ENCODE measurements at places on chromosomes 13 and 19.

DNA sequence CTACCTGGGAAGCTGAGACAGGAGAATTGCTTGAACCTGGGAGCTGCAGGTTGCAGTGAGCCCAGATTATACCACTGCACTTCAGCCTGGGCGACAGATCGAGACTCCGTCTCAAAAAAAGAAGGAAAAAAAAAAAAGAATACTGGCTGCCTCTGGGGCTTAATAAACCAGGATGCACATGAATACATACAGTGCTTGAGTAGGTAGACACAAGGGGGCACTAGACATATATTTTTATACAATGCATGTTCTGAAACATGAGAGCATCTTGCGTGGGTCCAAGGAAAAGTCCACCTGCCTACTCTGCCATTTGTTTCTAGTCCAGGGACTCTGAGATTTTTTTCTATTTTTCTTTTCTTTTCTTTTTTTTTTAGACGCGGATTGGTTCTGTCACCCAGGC, 31.2 kb downstream of the KEAP1 start:
- DNase-seq, result peak; percentile 42

GRCh38 chr19:14113762-14114414, 3.7 kb downstream of the PRKACA start:
- peak; percentile 31 for DNase-seq

- DNase-seq, result no peak
Measured at GRCh38 chr19:41341669-41342490, 11.8 kb downstream of the TGFB1 start.

- DNase-seq, result no peak
Measured at GRCh38 chr13:35703061-35703460, 226.6 kb upstream of the MAB21L1 start.

- no peak for DNase-seq
Measured at GRCh38 chr19:10096615-10096963, 5.9 kb downstream of the ANGPTL6 start.

GRCh38 chr19:42278452-42279154, 9.6 kb downstream of the CIC start:
- no peak for DNase-seq

DNA sequence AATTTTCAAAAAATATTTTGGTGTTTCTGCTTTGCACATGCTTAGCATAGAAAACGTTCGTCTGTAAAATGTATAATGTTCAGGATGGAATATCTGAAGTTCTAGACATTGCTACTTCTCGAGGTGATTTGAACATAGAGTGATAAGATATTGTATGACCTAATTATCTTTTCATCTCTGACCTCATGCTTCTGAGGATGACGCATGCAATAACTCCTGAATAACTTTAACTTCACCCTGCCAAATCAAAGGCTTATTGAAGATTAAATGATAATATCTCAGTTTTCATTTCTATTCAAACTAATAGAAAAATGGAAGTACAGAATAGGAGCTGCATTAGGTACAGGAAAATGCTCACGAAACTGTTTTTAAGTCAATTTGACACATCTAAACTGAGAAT, 150.8 kb upstream of the ATXN8OS start:
- DNase-seq, result no peak

DNA sequence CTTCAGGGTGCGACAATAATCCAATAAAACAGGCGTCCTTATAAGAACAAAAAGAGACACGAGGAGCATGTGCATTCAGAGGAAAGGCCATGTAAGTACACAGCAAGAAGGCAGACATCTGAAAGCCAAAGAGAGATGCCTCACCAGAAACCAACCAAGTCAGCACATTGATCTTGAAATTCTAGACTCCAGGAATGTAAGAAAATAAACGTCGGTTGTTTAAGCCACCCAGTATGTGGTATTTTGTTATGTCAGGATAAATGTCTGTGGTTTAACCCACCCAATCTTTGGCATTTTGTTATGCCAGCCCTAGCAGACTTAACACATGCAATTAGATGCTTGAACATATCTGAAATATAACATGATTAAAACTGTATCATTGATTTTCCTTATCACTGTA, 452.0 kb downstream of the SLITRK6 start:
- no peak for DNase-seq

GRCh38 chr19:17394891-17395415, 957 bp upstream of the CCDC194 start:
- DNase-seq, result peak; percentile 77

DNA sequence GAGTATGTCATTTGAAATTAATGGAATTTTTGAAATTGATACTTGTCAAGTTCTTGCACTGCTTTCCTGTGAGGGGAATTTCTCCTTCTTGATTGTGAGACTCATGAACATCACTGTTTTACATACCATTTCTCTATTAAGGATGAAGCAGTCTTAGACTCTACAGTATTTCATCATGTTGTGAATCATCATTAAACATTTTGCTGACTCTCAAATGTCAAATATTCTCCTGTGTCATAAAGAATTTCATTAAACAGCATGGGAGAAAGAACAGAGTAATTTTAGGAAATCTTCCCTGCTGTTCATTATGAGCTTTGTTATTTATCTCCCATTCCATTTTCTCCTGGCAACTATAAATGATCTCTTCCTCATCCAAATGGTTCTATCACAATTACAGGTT, 729.0 kb downstream of the PCDH9 start:
- no peak for DNase-seq

GRCh38 chr19:31144075-31144870, 205.0 kb downstream of the TSHZ3 start:
- DNase-seq, result no peak

DNA sequence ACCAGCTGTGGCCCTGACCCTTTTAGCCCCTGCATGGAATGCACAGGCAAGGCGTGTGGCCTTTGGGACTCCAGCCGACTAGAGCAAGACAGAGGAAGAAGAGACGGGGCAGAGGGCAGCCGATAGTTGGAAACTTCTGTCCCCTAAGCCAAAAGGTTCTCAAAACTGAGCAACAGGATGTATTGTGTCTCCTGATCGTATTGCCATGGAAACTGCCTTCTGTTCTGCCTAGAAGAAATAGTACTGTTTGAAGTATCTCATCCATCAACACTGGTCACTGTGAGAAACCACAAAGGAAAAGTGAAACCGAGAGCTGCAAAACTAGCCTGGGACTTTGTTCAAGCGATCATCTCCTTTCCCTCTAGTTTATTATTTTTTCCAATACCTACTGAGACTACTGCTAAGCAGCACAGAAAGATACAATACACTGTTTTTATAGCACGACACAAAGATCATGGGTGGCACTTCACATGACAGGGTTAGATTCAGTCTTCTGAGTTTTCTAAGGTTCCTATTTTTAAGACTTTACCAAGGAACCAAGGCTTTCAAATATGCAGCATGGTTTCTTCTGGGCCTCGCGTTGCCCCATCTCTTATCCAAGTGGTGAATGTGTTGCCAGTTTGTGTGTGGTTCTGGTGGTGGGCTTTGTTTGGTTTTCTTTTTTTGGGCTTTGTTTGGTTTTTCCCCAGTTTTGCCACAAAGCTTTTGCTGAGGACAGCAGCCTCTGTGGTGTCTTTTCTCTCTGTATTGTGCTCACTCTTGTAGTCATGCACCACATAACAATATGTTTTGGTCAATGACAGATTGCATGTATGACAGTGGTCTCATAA, 49.3 kb upstream of the GPR183 start:
- DNase-seq, result peak; percentile 93

DNA sequence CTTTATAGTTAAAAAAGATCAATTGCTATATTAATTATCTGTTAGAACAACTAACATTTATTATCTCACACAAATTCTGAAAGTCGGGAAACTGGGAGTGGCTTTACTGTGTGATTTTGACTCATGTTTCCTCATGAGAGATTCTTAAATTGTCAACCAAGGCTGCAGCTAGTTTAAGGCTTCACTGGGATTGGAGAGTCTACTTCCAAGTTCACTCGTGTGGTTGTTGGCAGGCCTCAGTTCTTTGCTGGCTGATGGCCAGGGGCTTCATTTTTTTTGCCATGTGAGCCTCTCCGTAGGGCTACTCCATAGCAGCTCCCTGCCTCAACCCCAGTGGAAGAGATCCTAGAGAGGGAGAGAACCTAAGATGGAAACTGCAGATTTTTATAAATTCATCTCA, 24.5 kb upstream of the LPAR6 start:
- no peak for DNase-seq

GRCh38 chr19:29875931-29876330, 64.1 kb downstream of the CCNE1 start:
- no peak for DNase-seq

DNA sequence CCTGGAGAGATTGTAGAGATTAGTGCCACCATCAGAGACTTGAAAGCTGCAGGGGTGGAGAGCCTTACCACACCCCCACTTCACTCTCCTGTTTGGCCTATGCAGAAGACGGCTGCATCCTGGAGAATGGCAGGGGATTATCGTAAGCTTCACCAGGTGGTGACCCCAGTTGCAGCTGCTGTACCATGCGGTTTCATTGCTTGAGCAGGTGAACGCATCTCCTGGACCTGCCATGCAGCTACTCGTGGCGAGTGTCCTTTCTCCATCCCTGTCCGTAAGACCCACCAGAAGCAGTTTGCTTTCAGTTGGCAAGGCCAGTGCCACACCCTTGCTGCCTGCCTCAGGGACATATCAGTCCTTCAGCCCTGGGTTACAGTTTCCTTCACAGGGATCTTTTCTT, 21.2 kb downstream of the PPP5C start:
- DNase-seq, result no peak

- DNase-seq, result no peak
Measured at GRCh38 chr19:12092956-12093355, 28.4 kb downstream of the ZNF844 start.

GRCh38 chr19:6204866-6205723, 69.6 kb downstream of the ACSBG2 start:
- no peak for DNase-seq

DNA sequence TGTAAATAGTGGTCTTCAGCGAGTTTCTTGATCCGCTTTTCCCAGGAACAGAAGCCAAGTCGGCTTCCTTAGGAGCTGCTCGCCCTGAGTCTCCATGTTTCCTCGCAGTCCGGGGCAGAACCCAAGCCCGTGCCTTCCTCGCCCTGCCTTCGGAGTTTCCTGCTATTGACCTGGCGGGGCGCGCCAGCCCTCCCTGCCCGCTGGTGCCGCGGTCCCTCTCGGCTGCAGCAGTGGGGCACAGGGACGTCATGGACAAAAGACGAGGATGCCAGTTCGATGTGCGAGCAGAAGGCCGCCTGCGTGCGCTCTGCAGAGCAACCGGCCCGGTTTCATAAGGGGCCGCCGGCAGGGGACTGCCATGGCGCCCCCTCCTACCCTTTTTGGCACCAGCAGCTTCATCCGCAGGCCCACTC, 156.6 kb downstream of the TM9SF2 start:
- peak; percentile 13 for DNase-seq

DNA sequence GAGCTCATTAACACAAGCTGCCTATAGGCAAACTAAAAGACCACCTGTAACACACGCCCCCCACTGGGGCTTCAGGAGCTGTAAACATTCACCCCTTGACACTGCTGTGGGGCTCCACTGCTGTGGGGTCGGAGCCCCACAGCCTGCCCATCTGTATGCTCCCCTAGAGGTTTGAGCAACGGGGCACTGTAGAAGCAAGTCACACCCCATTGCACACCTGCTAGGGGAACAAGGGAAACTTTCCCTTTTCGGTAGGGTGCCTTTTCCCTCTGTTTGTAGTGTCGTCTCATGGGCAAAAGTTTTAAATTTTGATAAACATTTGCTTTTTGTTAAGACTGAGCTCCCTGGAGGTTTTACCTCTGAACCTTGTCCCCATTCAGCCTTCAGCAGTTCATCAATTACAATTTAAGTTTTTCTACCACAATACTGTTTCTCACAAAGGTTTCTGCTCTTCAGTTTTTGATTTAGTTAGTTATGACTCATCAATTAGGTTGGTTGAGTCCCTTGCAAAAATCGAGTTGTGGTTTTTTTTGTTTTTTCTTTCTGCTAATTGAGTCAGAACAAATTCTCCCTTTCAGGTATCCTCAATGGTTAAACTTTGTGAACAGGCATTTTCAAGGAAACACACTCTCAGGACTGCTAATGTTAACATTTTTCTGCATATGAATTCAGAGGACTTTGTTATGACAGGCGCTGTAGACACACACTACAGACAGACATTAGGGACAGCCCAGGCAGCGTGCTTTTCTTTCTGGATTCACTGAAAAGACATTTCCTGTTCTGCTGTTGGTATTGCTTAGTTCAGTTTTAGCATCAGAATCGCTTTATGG, 35.1 kb downstream of the ZNF433 start:
- peak; percentile 27 for DNase-seq

DNA sequence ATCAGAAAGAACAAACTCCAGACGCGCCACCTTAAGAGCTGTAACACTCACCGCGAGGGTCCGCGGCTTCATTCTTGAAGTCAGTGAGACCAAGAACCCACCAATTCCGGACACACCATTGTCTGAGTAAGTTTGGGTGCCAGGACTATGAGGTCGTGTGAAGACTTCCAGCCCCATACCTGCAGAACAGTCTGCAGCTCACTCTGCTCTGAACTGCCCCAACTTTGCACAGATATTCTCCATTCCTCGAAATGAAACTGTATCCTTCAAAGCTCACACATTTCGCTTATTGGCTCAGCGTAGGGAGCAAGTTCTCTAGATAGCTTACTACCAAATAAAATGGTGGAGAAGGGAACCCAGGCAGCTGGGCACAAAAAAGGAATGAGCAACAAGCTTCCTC, 2.6 kb upstream of the CYP4F2 start:
- DNase-seq, result no peak

DNA sequence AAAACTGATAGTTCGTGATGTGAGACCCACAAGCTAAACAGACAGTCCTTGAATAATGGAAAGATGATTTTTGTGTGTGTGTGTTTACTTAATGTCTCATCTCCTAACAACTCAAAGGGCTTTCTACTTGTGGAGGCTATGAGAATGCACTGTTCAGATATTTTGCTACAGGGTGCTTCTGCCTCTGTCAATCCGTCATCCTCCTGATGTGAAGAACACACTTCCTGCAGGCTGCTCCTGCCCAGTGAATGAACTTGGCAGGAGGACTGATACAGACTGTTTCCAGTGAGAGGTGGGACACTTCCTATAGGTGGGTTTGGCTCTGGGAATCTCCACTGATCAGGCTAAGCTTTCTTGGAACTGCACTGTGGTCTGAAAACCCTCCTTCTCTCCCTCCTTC, 168.4 kb upstream of the STARD13 start:
- no peak for DNase-seq

GRCh38 chr13:40274103-40274502, 392.3 kb downstream of the FOXO1 start:
- no peak for DNase-seq

- no peak for DNase-seq
Measured at GRCh38 chr19:16506961-16507360, 10.8 kb downstream of the C19orf44 start.

DNA sequence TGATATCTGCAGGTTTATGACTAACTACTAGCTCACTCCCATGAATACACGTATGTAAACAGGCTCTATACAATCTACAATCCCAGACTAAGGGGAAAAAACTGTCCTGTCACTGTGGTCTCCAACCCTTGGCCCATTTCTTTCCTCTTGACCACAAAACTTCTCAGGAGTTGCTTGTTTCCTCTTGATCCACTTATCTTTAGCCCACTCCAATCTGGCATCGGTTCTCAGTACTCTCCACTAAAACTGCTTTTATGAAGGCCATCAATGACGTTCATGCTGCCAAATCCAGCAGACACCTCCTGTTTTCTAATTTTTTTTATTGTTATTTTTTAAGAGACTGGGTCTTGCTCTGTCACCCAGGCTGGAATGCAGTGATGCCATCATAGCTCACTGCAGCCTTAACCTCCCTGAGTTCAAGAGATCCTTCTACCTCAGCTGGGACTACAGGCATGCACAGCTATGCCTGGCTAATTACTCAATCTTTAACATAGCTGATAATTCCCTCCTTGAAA, 31.9 kb upstream of the USPL1 start:
- DNase-seq, result no peak

Measured in CD4-positive, alpha-beta T cell treated with Interleukin-2 at 100 ng/mL for 4 hours (primary cell).